ENCODE measurements at places on chromosomes 2 and 18. TPM values are rescaled to one million over a fixed set of nuclear protein-coding genes. Genes with fewer than 3 reads are reported as not detected.

OSR1 gene
- total RNA-seq: 117 TPM

ACMSD gene
- not detected for total RNA-seq

GAL3ST2 gene
- 0.25 TPM for total RNA-seq

USP40 gene
- total RNA-seq: 40.2 TPM

MREG gene
- 2.8 TPM for total RNA-seq

TMEM169 gene
- 0.36 TPM for total RNA-seq

- DNase-seq: no peak
Measured at GRCh38 chr2:95707837-95708236, 116.0 kb downstream of the TRIM43 start.

DNA sequence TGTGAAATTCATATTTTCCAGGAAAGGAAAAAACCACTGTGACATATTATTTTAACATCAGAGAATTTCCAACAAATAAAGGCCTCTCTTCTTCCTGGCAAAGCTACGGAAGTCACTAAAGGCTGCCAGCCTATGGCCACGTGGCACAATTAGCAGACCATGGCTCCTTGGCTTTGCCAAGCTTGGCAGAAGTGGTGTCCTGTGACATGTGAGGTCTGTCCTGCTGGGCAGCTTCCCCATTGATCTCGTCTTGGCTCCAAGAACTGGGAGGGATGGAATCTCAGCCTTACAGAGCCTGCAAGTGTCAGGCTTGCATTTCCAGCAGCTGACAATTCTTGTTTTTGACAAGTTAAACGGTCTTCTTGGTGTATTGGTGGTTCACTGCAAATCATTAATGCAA, 226.9 kb upstream of the THSD7B start:
- DNase-seq: no peak

GRCh38 chr2:99818842-99819241, 323.5 kb downstream of the AFF3 start:
- peak; percentile 49 for DNase-seq

DNA sequence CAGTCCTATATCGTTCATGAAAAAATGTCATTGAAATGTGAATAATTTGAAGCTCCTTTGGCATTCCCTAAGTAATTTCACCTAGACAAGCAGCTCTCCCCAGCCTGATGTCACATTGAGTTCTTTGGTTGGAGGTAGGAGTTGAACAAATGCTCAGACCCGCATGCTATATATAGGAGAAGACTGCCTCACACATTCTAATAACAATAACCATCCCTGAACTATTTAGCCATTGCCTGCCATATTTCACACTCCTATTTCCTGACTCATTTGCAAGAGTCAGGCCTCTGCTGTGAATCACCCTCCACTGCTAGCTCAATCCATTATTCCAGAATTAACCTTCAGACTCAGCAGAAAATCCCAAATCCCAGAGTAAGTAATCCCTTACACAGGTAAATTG, 256.6 kb upstream of the ACVR2A start:
- peak; percentile 56 for DNase-seq

DNA sequence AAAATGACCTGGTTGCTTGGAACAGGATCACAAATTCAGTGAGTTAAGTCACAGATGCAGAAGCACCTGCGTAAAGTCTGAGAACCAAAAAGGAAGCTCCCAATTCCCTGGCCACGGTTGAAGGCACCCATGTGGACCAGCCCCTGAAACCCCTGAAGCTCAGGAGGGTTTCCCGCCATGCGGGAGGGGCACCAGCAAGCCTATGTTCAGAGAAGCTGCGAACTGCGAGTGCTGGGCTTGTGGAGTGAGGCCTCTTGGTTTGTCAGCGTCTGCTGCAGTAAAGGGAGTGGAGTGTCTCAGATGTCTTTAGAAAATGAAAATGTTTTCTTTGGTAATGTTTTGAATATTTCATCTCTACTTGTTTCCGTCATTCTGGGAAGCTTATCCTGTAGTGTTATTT, 16.1 kb upstream of the ACKR3 start:
- no peak for DNase-seq

DNA sequence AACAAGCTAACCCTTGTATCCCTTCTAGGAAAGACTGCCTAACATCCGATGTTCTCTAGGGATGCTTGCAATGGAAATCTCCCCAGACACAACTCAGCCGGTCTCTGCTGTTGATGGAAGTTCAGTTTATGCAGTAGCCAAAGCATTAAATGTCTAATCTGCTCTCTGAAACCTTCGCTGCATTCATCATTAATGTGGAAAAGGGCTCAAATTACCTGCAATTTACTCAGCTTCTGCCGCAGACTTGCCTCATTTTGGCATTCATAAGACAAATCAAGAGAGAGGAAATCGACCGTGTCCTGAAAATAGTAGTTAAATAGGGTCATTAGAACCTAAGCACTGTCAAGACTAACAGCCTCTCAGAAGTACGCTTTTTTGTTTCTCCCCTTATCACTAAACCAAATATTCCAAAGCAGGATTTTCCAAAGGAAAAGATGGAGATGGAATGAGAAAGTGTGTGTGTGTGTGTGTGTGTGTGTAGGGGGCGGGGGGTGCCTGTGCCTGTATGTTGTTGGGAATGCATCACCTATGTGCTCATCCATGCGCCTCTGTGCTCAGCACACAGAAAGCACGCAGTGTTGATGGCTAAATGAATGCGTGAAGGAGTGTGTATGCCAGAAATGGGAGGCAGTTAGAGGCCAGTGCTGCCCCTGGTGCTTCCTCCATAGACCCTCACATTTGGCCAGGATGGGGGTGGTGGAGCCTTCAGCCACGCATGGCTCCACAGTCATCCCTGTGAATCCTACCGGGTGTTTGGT, 7.4 kb downstream of the LCT start:
- DNase-seq: no peak

DNA sequence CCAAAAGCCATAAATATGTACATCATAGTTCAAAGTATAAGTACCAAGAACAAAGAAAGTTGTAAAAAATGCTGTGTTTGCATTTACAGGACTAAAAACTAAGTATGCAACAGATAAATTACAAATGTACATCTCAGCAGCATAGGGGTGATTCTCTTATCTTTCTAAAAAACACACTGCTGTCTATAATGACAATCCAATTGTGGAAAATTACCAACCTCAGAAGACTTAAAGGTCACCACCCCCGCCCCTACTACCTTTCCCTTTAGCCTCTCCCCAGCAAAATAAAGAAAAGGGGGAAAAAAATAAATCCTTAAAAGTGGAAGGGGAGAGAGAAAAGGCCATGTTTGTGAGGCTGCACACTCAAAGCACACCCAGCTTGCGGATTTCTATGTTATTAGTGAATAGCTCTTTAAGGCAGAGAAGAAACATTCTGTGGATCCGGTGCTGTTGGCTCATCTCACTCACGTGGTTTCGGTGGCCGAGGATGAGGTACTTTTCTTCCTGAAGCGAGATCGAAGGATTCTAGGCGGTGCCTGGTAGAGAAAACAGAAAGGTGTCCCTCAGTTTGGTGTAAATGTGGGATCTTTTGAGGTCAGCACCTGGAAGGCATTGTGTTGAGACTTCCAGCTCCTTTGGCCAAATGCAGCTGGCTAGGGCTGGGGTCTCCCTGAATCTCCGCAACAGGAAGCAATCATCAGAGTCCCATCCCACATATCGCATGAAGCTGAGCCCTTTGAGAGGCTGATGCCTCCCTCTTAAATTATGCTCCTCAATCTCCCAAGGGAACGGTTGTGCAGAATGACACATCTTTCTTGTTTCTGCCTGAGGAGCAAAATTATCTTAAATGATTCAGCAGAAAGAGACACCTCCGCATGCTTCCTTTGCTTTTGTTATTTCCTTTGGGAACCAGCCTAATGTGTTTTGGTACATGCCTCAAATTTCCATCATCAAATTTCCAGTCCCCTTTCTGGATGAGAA, 17.6 kb downstream of the MRPL35 start:
- peak; percentile 54 for DNase-seq

DNA sequence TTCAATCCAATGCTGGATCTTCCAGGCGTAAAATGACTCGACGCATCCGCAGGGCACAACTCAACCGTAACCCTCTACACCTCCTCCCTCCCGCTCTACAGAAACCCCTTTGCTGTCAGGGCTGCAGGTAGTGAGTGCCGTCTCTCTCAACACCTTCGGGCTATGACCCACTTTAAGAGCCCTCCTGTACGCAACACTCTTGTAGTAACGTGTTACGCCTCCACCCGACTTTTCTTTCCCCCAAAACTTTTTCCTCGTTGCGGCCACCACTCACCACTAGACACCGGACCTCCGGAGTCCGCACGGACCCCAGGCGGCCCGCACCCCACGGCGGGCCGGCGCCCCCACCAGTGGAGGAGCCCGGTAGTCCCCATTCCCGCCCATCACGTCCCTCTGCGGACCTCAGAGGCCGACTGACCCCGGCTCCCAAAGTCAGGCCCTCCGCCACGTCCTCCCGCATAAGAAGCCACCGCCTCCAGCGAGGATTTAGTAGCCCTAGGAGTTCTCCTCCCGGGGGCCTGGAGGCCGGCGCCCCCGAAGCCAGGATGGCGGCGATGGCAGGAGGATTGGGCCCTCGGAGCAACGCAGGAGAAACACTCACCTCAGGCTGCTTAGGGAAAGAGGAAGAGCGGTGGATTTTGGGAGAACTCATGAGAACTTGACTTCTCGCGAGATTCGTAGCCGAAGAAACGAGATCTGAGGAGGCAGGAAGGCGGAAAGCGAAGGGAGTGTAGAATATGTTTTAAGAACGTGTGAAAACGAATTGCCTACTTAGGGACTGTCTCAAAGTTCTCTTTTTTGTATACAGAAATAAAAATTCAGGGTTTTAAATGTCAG, 5.0 kb upstream of the C18orf32 start:
- peak; percentile 100 for DNase-seq

DNA sequence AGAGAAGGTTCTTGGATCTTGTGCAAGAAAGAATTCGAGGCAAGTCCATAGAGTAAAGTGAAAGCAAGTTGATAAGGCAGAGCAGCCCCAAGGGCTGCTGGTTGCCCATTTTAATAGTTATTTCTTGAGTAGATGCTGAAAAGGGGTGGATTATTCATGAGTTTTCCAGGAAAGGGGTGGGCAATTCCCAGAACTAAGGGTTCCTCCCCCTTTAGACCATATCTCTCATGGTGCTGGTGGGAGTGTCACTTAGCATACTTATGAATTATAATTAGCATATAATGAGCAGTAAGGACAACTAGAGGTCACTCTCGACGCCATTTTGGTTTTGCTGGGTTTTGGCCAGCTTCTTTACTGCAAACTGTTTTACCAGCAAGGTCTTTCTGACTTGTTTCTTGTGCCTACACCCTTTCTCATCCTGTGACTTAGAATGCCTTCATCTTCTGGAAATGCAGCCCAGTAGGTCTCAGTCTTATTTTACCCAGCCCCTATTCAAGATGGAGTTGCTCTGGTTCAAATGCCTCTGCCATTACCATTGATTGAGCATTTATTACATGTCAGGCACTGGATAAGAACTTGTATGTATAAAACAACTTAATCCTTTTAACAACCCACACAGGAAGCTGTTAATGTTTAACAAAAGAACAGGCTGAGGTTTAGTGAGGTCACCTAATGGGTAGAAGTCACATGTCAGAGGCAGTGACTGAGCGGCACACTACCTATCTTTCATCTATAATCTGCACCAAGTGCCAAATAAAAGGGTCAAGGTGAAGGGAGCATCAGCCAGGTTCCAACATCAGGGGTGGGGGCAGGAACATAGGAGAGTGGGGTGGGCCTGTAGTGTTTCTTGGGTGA, 250.9 kb downstream of the ICOS start:
- no peak for DNase-seq

All from fibroblast of the aortic adventitia (primary cell).